Kidney epithelial cell (primary cell): ENCODE measurements at places on chromosomes 7 and 10. TPM values are rescaled to one million over a fixed set of nuclear protein-coding genes. Genes with fewer than 3 reads are reported as not detected.

ZPBP gene
- total RNA-seq: 0.13 TPM in 1 of 2 replicates, not detected in the other

FGFR2 gene
- total RNA-seq: 4.5 and 8.9 TPM in 2 replicates

ACTR3C gene
- 3.3 and 4.0 TPM in 2 replicates for total RNA-seq

FGL2 gene
- 0.13 and 0.21 TPM in 2 replicates for total RNA-seq

FEZF1 gene
- not detected in 2 replicates for total RNA-seq

CPA5 gene
- total RNA-seq: not detected in 2 replicates

POP7 gene
- total RNA-seq: 46.1 and 52.8 TPM in 2 replicates

OR2A5 gene
- total RNA-seq: not detected in 2 replicates

STARD3NL gene
- total RNA-seq: 66.8 and 68.7 TPM in 2 replicates

ENKUR gene
- 0.34 and 4.6 TPM in 2 replicates for total RNA-seq
